ENCODE measurements at places on chromosomes 1 and 21.
A peak's percentile ranks its signal among the peaks of the same experiment; 100 is the strongest.

GRCh38 chr1:204475656-204476432 is 18.8 kb downstream of the PIK3C2B start:
- no peak for DNase-seq
- H3K4me3 ChIP-seq: no peak overlapping the region
- H3K36me3 ChIP-seq: peaks cover 2% of the 10 kb centered on the region
- H3K27me3 ChIP-seq: no peaks in the 10 kb centered on the region

DNA sequence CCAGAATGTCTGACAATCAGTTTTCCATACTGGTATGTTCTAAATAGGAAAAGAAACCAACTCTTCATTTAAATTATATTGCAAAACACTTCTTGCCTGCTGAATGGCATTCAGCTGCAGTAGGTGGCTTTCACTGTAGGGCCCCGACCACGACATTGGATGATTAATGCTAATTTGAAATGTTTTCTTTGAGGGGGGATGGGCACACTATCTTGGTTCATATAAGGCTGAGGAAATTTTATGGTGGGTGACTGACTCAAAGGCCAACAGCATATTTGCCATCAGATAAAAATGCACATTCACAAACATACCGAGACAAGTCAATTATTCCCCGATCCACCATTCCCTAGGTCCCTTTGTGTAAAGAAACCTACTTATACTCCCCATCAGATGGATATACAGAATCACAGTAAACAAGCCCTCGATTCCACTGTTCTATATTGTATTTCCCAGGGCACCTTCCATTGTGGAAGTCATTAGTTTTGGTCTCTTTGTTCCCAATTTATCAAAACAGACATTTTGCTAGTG is 464.2 kb upstream of the DAB1 start:
- no peak overlapping the region for H3K27ac ChIP-seq
- DNase-seq: peak; percentile 29
- H3K27me3 ChIP-seq: no peaks in the 10 kb centered on the region
- no peak overlapping the region for H3K4me3 ChIP-seq

DNA sequence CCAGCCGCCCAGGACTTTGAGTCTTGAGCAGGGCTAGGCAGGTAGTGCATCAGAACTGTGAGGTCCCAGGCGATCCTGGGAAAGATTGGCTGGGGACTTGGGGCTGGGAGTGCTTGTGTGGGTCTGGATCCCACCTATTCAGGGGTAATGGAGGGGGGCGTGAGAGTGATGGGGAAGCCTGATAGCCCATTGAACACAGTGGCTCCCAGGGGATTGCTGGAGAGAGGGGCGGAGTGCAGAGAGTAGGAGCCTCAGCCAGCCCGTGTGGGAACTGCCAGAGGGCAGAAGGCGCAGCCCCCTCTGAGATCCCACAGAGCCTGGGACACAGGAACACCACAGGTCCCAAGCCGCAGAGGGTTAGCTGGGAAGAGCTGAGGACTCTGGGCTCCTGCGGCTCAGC is 19.3 kb upstream of the PDZK1IP1 start:
- no peaks in the 10 kb centered on the region for H3K27me3 ChIP-seq
- H3K27ac ChIP-seq: no peak overlapping the region
- no peaks in the 10 kb centered on the region for H3K4me1 ChIP-seq

DNA sequence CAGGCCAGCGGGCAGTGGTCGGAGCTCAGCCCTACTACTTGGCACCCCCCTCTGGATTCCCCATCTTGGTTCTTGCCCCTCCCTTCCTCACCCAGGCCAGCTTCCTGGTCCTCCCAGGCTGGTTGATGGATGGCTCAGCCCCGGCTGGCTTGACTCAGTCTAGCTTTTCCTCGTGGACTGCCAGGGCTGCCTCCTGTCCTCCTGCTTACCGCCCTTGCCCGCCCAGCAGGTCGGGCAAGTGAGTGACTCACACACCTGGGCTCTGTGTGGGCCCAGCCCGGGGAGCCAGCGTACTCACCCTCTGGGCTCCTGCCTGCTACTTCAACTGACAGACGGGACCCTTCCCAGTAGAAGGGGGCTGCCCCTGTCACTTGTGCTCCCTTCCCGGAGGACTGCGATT is 19.5 kb upstream of the ARHGEF10L start:
- H3K4me3 ChIP-seq: no peak overlapping the region
- H3K36me3 ChIP-seq: no peaks in the 10 kb centered on the region
- no peak overlapping the region for H3K27ac ChIP-seq
- H3K27me3 ChIP-seq: no peaks in the 10 kb centered on the region
- DNase-seq: no peak

DNA sequence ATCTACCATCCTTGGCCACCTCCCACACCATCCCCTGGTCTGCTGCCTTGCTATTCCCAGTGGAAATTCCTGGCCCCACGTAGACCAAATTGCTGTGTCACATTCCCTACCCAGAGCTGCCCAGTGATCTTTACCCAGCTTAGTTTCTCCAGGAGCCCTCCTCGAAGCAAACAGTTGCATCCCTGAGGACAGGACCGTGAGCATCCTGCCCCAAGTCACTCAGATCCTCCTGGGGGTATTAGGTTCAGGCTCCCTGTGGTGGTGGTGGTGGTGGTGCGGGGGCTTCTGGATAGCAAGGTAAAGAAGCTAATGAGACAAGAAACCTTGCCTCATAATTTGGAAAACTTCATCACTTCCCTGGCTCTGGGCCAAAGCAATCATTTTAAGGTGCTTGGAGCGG is 58.4 kb upstream of the RBM15 start:
- H3K36me3 ChIP-seq: no peaks in the 10 kb centered on the region
- no peak overlapping the region for H3K4me3 ChIP-seq
- H3K27ac ChIP-seq: no peak overlapping the region
- no peaks in the 10 kb centered on the region for H3K4me1 ChIP-seq

- no peak overlapping the region for H3K27ac ChIP-seq
- H3K36me3 ChIP-seq: no peaks in the 10 kb centered on the region
- H3K4me3 ChIP-seq: no peak overlapping the region
- no peaks in the 10 kb centered on the region for H3K27me3 ChIP-seq
These were observed 235.3 kb upstream of the ESRRG start for GRCh38 chr1:216958569-216958968.

- no peak overlapping the region for H3K27ac ChIP-seq
- H3K4me1 ChIP-seq: no peaks in the 10 kb centered on the region
- H3K27me3 ChIP-seq: no peaks in the 10 kb centered on the region
- no peaks in the 10 kb centered on the region for H3K36me3 ChIP-seq
- no peak overlapping the region for H3K4me3 ChIP-seq
- DNase-seq: no peak
These were observed 5.1 kb upstream of the DCAF8 start for GRCh38 chr1:160267284-160267991.

DNA sequence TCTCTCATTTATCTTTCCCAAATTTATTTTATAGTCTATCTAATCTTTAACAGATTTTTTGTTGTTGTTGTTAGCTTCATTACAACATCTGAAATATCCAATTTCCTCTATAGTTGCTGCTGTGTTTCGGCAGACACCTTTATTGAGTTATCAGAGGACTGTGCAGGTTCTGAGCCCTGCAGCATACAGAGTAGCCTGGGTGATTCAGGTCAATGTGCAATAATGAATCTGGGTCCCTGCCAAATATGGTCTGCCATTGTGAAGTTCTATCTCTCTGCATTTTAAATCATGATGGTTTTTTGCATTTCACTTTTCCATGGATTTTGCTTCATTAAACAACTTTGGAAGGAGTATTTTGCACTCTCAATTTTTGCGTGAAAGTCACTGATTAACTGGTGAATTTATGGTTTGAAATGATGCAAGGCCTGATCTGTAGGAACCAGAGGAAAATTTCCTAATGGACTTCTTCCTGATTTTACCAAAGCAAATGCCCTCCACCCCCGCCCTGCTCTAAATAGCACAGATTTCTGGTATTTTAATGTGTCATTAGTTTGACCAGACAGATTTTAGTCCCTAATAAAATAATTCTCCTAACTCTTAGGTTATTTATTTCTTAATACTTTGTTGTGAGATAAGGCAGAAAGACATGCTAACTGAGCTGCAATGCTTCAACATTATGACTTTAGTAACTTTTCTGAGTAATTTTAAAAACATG is 402.3 kb downstream of the PTBP2 start:
- no peaks in the 10 kb centered on the region for H3K27me3 ChIP-seq
- no peaks in the 10 kb centered on the region for H3K36me3 ChIP-seq

DNA sequence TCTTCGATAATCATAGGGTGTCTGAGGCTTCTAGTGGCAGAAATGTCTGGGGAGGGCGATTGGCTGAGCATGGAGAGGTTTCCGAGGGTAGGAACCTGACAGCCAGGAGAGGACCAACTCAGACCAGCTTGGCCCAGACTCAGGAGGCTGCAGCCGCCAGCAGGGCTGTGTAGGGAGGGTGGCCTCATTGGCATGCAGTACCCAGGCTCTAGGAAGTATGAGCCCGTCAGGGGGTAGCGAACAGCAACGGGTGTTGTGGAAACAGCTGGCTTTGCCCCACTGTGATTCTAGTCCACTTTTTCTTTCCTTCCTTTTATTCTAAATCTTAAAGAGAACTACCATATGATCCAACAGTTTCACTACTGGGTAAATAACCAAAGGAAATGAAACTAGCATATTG is 103.3 kb downstream of the DIRAS3 start:
- H3K27me3 ChIP-seq: no peaks in the 10 kb centered on the region
- H3K4me1 ChIP-seq: no peaks in the 10 kb centered on the region
- H3K4me3 ChIP-seq: no peak overlapping the region

DNA sequence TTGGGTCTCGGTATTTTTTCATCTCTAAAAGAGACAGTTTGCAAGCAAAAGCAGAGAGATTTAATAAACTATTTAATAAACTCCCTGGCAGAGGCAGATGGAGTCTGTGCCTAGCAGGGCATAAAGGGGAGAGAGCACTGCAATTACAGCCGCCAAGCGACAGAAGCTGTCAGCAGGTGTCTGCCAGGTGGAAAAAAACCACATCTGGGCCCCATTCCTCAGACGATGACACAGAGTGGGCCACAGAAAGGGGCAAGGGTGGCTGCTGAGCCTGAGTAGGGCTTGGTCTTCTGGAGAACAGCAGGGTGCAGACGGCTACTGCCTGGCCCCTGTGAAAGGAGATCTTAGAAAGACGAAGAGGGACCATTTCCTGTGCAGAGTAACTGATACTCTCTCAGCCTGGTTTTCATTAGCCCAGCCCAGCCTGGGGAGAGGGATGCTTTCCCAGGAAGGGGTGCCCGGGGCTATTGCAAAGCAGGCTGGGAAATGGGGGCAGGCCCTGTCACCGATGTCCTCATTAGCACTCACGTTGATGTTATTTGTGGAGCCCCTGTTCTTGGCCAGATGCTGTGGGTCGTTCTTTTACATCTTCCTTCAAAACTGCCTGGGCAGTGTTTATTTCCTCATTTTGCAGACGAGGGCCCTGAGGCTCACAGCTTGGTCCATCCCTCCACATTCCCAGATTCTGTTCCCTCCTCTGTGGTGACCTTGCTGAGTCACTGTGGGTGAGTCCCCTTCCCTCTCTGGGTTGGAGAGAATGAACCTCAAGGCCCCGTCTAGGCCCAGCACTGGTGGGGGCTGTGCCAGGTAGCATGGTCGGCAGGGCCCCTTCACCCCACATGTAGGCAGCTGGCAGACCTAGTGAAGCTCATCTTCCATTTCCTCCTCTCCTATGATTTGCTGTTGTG is 472.7 kb downstream of the PTPRU start:
- H3K36me3 ChIP-seq: no peaks in the 10 kb centered on the region
- no peaks in the 10 kb centered on the region for H3K27me3 ChIP-seq
- no peak overlapping the region for H3K27ac ChIP-seq
- DNase-seq: no peak

DNA sequence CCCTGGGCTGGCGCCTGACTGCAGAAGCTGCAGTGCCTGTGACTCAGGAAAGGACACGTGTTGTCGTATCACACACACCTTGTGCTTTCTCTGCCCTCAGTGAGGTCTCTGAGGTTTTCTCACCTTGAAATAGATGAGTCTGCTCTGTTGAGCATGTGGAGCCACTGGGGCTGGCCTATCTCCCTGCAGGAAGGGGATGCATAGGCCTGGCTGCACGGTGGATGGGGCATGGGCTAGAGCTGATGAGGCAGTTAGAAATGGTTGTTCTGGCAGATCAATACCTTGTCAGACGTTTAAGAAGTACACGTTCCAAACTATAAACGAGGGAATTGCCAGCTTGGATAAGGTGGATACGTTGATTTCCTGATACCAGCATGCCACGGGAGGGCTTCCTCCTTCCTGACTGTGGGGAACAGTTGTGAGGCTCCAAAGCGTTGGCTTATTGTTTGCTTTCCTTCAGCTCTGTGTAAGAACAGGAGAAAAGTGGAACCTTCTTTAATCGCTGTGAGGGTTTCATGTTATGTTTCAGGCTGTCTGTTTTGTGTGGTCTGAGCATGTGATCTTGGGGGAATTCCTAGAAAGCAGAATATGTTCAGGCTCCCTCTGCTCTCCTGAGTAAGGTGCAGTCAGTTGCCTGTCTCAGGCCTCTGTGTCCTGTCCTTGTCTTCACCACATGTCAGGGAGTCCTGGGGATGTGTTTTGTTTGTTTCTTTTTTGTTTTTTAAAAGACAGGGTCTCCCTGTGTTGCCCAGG is 44.8 kb downstream of the PCNT start:
- no peak overlapping the region for H3K27ac ChIP-seq
- H3K4me1 ChIP-seq: no peaks in the 10 kb centered on the region
- H3K4me3 ChIP-seq: no peak overlapping the region
- H3K27me3 ChIP-seq: no peaks in the 10 kb centered on the region

- no peak overlapping the region for H3K27ac ChIP-seq
- H3K36me3 ChIP-seq: no peaks in the 10 kb centered on the region
- no peak overlapping the region for H3K4me3 ChIP-seq
- no peaks in the 10 kb centered on the region for H3K4me1 ChIP-seq
These were observed 27.5 kb downstream of the LRRC8C start for GRCh38 chr1:89660224-89661061.

DNA sequence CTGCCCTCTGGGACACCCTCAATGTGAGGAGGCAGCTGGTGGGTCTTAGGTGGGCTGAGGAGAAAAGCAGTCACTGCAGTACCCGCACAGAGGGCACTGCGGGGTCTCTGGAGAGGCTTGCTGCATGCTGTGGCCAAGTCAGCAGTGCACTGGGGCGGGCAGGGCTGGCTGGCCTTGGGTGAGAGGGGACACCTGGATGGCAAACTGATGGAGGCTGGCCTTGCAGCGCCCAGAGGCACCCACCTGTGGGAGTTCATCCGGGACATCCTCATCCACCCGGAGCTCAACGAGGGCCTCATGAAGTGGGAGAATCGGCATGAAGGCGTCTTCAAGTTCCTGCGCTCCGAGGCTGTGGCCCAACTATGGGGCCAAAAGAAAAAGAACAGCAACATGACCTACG is 3.2 kb downstream of the ELF3 start:
- no peak for DNase-seq
- no peaks in the 10 kb centered on the region for H3K27me3 ChIP-seq
- no peak overlapping the region for H3K27ac ChIP-seq
- peaks cover 20% of the 10 kb centered on the region for H3K36me3 ChIP-seq
- peaks cover 56% of the 10 kb centered on the region for H3K4me1 ChIP-seq

Measured in Caco-2 (cell line).